NCI-H526 treated with DMSO at 0.1 percent for 48 hours (cell line): ENCODE measurements at places on chromosomes 3 and 15.

DNA sequence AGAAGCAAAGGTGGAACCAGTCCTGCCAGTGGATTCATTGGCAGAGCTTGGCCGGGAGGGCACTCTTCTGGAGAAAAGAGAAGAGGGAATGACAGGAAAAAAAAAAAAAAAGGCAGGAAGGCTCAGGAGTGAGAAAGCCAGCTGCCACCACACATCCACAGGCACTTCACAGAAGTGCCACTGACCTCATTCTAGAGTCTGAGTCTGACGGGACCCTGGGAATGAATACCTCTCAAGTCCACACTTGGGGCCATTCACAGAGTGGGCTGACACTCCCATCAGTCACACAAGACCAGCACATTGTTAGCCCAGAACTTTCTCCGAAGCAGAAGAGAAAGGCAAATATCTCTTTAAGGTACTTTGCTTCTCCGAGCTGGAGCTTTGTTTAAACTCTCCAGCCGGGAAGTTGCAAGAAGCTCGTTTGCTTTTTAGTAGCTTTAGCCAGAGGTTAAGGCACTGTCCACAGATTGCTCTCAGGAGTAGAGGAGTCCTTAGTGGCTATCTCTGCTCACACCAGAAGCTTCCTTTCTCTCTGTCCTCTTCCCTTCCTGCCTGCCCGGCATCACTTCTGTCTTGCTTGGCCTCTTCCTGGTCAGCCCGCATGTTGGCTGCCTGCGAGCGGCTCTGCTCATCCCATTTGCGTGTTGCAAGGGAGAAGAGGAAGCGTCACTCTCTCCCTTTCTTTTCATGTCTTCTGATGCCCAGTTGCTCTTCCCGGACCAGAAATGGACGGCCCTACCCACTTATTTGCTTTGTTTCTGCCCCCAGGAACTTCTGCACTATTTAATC lies 53.8 kb downstream of the CMTM6 start:
- no peak for DNase-seq

DNA sequence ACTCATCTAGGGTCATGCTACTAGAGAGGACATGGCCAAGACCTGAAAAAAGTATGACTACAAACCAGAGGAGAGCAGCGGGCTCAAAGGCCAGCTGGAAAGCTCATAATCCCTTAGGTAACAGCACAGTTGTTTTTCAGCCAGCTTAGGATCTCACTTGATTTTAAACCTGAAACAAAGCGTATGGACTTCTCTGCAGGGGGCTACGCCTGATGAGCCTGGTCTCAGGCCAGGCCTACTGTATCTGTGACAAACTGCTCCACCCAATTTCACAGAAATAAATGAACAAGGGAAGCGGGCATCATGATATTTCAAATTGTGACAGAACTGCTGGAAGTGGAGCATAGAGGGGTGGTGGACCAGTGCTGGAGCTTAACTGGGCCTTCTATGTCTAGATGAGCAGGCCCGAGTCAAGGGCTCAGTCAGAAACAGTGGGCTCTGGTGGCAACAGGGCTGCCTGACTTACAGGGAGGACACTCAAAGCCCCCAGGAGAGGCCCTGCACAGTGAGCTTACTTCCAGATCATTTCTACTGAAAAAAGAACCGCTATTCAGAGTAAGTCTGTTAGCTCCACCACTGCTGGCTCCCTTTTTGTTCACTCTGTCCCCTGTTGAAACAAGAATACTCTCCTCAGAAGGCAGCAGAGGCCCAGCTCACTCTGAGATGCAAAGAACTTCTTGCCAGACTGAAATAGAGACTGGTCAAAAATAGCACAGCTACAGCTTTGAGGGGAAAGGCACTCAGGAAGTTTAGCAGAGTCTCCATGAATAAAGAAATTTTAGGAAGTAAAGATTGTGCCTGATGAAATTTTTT lies 47.0 kb downstream of the LRIG1 start:
- no peak for DNase-seq

DNA sequence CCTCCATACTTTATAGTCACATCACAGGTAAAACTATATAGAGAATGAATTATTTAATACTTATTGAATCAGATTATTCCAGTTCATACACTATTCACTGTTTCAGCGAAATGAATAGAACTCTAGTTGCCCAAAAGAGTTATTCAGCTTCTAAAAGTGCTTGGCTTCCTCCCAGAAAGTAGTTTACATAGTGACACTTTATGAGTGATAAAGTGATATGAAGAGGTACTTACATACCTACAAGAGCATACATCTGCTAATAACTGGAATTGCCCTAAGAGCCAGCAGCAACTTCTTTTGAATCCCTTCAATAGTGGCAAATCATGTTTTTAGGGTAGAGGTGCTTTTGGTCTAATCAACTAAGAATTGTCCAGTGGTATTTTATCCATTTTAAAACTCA lies 635.1 kb upstream of the AGTR1 start:
- DNase-seq, result no peak

- DNase-seq, result no peak
These were observed 27.3 kb upstream of the SPRED1 start for GRCh38 chr15:38225381-38225780.

DNA sequence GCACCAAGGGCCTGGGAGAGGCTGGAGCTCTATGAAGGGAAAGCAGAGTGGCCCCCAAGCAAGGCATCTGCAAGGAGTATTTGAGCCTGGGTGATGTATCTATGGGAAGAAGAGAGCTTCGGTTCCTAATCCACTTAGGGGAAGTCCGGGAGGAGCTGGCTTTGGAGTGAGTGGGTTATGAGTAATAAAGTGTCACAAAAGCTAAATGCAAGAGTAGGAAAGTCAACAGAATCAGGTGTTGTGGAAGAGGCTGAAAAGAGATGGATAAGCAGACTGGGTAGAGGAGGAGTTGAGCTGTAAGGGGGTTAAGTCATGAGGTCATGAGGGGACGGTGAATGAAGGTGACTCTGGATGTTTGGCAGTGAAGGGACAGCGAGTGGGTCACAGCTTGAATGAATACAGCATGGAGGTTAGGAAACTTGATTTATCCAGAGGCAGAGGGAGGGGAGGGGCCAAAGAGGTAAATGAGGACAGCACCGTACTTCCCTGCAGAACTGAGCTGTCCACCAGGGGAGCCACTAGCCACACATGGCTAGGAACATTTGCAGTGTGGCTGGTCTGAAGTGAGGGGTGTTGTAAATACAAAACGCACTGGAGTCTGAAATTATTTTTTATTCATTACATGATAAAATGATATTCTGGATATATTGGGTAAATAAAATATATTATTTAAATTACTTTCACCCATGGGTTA lies 83.3 kb downstream of the ADCY5 start:
- peak; percentile 5 for DNase-seq

- peak; percentile 7 for DNase-seq
These were observed 18.9 kb downstream of the CD200 start for GRCh38 chr3:112351823-112352222.

- no peak for DNase-seq
These were observed 40.5 kb downstream of the SCN11A start for GRCh38 chr3:39011191-39011736.

- no peak for DNase-seq
These were observed 24.3 kb downstream of the H1-8 start for GRCh38 chr3:129567176-129567705.

DNA sequence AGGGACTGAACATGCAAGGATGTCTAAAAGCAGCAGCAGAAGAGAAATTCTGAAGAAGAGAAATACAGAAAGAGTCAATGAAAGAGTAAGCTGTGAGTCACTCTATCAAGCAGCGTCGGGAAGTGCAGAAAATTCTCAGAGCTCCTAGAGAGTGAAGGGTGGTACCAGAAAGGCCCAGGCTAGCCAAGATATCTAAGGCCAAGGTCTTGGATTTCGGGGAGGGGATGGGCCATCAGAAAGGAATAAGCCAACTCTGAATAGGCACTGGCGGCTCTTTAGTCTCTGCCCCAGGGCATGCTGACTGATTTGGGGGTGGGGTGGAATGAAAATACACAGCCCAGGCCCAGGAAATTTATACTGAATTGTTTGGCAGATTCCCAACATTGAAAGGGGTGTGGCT lies 70.8 kb downstream of the GPR156 start:
- no peak for DNase-seq

DNA sequence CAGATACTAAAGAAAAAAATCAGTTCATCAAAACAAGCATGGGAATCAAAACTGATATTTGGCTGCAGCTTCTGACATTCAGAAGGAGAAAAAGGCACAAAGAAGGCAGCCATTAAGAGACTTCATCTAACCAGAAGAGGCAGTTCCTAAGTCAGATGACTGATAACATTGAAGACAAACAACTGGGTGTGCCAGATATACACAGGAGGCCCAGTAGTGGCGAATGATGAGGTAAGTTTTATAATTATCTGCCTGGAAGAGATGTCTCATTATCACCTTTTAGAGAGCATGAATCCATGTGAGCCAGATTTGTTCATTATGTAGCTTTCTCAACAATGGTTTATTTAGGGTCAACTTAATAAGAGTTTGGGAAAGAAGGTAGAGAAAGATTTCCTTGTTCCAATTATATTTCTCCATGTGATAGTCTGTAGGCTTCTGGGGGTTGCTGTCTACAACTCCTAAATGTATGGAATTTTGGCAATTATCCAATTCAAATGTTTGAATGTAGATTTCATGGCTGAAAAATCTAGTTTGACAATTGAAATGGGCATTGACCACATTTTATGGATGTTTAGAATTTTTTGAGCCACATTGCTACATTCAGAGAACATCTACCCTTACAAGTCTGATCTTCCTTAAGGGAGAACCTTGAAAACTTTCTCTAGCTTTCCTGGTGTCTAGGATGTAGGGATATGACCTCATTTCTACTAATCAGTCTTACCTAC lies 50.4 kb upstream of the RASGRF1 start:
- DNase-seq, result no peak

- no peak for DNase-seq
These were observed 88.3 kb upstream of the UBE3A start for GRCh38 chr15:25527118-25527517.

DNA sequence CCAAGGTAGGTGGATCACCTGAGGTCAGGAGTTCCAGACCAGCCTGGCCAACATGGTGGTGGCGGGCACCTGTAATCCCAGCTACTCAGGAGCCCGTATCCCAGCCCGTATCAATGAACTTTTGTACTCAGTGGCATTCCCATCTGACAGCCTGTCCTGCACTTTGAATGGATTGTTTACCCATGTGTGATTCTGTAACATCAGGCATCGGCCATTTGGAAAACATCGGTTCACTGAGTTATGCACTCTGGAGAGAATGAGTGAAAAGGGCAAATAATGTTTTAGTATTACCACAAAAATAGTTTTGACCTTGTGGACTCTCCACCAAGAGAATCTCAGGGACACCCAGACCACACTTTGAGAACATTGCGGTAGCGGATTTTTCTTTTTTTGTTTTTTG lies 13.6 kb downstream of the KLHL25 start:
- DNase-seq, result no peak

GRCh38 chr3:150351398-150351797 lies 56.7 kb upstream of the TSC22D2 start:
- no peak for DNase-seq

- DNase-seq, result no peak
These were observed 171.1 kb upstream of the ICE2 start for GRCh38 chr15:60649845-60650548.

GRCh38 chr3:183515968-183516851 lies 39.3 kb downstream of the KLHL6 start:
- DNase-seq, result no peak

DNA sequence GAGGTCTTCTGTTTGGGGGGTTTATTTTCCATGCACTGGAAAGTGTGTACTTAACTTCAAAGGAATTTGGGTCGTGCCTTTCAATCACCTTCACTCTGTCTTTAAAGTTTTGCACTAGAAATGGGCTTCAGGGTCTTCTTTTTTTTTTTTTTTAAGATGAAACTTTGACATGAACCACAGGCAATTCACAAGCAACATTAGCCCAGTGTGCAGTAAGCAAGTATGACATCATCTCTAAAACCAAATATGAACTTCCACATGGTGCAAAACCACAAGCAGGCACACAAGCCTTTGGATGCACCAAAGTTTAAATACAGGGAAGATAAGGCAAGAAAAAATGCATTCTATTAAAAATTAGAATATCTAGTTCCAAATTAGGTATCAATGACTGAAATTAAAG lies 381.9 kb downstream of the ERC2 start:
- no peak for DNase-seq

DNA sequence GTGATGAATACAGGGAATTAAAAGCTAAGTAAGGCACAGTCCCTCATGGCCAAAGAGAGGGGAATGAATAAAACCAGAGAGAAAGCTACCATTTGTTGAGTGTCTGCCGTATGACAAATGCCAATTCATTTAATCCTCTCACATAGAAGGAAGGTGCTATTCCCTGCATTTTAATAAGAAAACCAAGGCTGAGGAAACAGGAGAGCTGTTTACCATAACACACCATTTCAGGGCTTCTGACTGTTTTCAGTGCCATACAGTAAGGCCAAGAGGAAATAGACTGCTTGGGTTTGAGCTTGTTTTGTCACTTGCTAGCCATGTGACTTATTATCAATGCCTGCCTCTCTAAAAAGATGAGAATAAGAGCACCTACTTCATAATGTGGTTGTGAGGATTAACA lies 10.1 kb downstream of the BTBD1 start:
- DNase-seq, result no peak

- no peak for DNase-seq
These were observed 22.2 kb upstream of the SOX2 start for GRCh38 chr3:181689546-181689945.

- peak; percentile 7 for DNase-seq
These were observed 12.1 kb upstream of the THSD4 start for GRCh38 chr15:71103102-71103676.

DNA sequence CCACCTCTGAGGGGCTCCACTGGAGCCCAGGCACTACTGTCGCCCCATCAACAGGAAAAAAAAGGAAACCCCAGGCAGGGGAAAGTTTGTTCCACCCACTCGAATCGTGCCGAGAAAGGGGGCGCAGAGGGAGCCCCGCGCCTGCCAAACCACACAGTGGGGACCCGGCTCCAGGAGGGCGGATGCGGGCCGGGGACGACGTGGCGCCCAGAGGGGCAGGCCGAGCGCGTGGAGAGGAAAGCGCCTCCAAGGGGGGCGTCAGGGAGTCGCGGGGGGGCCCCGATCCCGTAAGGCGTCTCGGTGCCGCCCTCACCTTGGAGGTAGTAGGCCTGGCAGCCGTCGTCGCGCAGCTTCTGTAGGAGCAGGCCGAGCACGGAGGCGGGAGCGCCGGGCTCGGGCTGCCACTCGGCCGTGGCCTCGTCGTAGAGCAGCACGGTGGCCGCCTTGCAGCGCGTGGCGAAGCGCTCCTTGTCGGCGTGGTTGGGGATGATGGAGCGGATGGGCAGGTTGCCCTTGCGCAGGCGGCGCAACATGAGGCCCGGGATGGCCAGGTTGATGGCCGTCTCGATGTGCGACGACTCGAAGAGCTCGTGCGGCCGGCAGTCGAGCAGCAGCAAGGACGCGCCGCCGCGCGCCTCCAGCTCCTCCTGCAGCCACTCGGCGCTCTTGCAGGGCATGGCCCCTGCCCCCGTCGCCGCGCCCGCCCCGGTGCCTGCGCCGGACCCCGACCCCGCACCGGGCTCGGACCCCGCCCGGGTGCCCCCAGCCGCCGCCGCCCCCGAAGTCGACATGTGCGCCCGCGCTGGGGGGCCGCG lies 627 bp downstream of the DUSP7 start:
- no peak for DNase-seq

- DNase-seq, result no peak
These were observed 15.0 kb downstream of the FRMD4B start for GRCh38 chr3:69370901-69371301.

GRCh38 chr15:43135351-43135750 lies 2.0 kb downstream of the TMEM62 start:
- DNase-seq, result no peak
